ENCODE measurements at places on chromosomes 3 and 15.

DNA sequence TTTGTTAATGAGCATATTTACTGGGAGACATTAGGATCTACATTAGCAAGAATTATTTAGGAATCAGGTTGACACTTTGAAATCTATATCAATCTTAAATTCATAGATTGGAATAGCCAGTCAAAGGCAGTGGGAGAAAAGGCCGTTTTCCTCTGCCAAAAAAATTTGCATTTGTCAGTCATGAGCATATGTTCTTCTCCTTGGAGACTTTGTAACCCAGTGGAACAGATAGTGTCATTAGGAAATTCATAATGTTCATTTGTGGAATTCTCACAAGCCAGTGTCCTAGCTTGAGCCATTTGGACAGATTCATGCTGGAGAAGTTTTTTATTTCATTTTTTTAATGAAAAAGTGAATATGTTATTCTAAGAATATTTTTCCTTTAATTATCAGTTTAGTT, 260.1 kb downstream of the OXSM start:
- no peak for DNase-seq

GRCh38 chr3:81513591-81513990, 247.9 kb downstream of the GBE1 start:
- no peak for DNase-seq

GRCh38 chr3:190456770-190457169, 7.1 kb upstream of the TMEM207 start:
- DNase-seq = no peak

- no peak for DNase-seq
Measured at GRCh38 chr3:127104586-127104985, 88.3 kb upstream of the PRR23E start.

GRCh38 chr3:148943506-148944205, 47.7 kb upstream of the GYG1 start:
- DNase-seq = no peak

- DNase-seq = no peak
Measured at GRCh38 chr3:168094580-168094876, 1.2 kb downstream of the GOLIM4 start.

GRCh38 chr3:73228000-73228399, 166.5 kb downstream of the EBLN2 start:
- no peak for DNase-seq

GRCh38 chr3:40504636-40505430, 1.0 kb upstream of the ZNF620 start:
- no peak for DNase-seq

GRCh38 chr3:108414007-108414406, 96.4 kb downstream of the MYH15 start:
- DNase-seq = no peak

DNA sequence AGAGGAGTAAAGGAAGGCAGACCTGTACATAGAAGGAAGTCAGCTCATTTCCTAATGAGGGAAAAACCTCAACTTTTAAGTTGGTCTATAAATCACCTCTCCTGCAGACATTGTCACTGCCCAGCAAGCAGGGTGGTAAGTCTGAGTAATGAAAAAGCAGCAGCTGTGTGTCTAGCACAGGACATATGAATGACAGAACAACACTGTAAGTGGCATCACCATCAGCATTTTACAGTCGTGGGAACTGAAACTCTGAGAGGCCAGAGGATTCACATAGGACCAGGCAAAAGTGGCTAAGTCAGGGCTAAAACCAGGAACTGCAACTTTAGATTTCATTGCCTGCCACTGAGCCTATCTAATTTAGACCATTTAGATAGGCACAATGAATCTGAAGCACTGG, 235.6 kb downstream of the CLSTN2 start:
- no peak for DNase-seq

GRCh38 chr3:183745300-183746098, 47.9 kb downstream of the YEATS2 start:
- no peak for DNase-seq

- DNase-seq = no peak
Measured at GRCh38 chr3:128052595-128053351, 536 bp downstream of the SEC61A1 start.

GRCh38 chr3:27990837-27991236, 250.6 kb upstream of the CMC1 start:
- DNase-seq = no peak

DNA sequence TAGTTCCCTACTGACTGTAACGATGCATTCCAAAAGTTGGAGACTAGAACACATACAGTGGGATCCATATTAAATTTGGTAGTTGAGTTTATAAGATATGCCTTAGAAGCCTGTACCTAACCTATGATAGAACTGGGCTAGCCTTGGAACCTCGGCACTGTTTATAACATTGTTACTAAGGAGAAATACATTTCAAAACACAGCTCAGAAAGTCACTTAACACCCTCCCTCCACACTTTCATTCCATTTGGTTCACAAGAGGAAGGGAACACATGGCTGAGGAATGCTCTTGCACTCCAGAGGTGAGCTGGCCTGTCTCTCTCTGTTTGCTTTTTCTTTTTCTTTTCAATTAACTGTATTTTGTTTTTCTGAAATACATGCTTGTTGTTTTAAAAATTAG, 48.7 kb upstream of the TSC22D2 start:
- DNase-seq = no peak

- no peak for DNase-seq
Measured at GRCh38 chr3:33840179-33840578, 41.7 kb downstream of the PDCD6IP start.

GRCh38 chr3:176807938-176808337, 389.3 kb downstream of the TBL1XR1 start:
- DNase-seq = no peak

All from activated CD8-positive, alpha-beta memory T cell treated with anti-CD3 and anti-CD28 coated beads, Interleukin-2, amount 50 U/mL, for 48 hours (primary cell).